Hematopoietic multipotent progenitor cell treated with erythropoietin and hydrocortisone succinate and interleukin-3 and kit ligand, for 6 days (in vitro differentiated cells): ENCODE measurements at places on chromosomes 6 and 20.

DNA sequence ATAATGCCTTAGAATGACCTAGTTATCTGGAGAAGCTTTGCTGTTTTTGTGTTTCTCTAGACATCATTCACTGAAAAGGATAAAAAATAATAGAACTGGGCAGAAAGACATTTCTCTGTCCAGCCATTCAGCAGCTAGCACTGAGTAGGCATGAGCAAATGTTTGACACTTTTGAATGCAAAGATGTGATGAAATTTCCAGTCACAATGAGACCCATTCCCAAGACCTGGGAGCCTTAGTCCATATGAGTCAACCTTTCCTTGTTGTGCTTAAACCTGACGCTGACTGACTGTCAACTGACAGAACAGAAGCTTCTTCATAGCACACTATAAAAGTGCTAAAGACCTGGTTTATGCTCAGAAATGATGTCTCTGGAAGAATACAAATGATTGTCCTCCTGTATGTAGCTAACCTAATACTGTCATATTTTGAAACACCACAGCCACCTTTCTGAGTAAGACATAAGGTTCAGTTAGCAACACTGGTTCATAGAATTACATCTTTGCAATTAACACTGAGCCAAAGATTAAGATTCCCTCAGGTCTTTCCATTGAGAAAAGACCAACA is 17.1 kb downstream of the RALGAPA2 start:
- DNase-seq, result no peak

- DNase-seq, result peak; percentile 46
Observed at GRCh38 chr6:20946022-20946421, 411.8 kb downstream of the CDKAL1 start.

DNA sequence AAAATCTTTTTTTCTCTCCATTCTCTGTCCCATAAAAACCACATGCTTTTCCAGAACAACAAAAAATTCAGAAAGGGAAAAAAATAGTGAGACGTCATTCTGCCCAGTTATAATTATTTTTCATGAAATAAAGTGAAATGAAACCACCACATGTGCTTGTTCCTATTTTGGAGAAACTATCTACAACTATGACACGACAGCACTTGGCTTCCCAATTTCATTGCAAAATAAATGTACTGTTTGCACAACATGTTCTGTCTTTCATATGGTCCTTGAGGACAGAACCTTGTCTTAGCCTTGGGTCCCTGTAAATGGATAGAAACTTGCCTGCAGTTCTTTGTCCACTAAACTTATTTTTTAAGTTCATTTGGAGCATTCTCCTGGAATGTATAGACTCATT is 5.6 kb upstream of the MAN1A1 start:
- peak; percentile 26 for DNase-seq

- DNase-seq, result peak; percentile 29
Observed at GRCh38 chr6:56953597-56954402, 1.1 kb upstream of the BEND6 start.

GRCh38 chr6:159331451-159331850 is 162.3 kb downstream of the FNDC1 start:
- no peak for DNase-seq

GRCh38 chr6:157107915-157108651 is 215.2 kb downstream of the TMEM242 start:
- DNase-seq, result peak; percentile 56

DNA sequence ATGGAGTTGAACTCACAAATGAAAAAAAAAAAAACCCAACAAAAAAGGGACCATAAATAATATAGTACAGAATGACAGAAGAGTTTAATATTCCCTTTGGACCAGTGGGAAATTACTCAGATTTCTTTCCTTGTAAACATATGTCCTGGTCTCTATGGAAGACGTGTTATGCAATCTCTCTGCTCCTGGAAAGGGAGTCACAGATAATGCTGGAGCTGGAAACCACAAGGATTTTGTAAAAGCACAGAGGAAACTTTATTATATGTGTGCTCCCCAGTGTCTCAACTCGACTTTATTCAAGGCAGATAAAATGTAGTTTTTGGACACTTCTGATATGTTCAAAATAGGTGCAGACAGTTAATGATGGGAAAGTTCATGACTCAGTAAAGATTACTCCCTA is 88.1 kb upstream of the ZFP64 start:
- no peak for DNase-seq

- no peak for DNase-seq
Observed at GRCh38 chr20:17560344-17561074, 9.4 kb upstream of the DSTN start.
